NCI-H187 (cell line): ENCODE measurements at places on chromosomes 6 and 20.

DNA sequence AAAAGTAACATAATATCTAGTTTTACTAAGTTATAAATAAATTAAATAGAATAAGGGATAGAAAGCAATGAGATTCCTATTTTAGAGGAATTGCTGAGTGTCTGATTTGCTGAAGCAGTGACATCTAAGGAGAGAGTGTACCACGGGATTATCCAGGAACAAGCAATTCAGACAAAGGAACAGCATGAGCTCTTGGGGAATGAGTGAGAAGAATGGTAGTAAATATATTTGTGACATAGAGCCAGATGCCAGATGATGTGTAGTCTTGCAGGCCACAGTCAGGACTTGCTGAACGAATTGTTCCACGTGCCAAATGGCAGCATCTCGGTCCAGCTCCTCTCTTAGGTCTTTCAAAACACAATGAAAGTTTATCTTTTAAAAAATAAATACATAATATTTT, 339.2 kb downstream of the TENT5A start:
- DNase-seq = no peak

DNA sequence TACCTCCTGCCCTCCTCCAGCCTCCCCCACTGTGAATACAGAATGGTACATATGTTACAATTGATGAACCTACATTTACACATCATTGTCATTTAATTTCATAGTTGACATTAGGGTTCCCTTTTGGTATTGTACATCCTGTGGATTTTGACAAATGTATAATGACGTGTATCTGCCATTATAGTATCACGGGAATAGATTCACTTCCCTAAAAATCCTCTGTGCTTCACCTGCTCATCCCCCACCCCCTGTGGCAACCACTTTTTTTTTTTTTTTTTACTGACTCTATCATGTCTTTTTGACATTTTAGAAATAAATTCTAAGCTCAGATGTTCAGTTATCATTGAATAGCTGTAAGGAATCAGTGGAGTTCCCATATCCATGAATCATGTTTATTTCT, 30.4 kb downstream of the HECA start:
- no peak for DNase-seq

GRCh38 chr20:39489986-39490560, 527.9 kb downstream of the DHX35 start:
- DNase-seq = no peak

DNA sequence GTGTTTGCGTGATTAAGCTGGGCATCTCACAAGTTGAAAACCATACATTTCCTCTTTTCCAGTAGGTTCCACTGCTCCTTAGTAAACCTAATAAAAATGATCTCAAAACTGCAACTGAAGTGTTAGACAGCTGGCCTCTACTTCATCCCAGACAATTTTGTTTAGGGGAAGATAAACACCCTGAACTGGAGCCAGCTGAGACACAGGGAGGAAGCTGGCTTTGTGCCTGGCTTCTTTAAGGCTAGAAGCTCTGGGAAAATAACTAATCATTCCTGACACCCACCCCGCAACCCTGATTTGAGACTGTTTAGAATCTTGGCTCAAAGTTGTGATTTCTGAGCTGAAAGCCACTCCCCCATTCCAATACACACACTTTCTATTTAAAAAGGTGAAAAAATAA, 11.6 kb downstream of the PTPRT start:
- DNase-seq = no peak

DNA sequence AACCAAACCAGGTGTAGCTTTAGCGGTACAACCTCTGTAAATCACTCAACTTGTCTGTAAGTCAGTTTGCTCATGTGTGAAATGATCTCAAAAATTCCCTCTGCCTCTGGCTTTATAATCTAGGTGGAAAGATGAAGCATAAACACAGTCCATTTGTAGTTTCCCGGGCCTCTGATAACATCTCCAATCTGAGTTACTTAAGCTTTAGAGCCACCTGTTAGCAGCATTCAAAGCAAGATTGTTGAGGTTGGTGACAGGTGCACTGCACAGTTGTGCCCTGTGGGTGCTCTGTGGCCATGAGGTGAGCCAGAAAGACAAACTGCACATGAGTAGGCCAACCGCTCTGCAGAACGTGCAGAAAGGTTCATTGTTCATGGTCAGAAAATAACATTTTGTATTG, 53.7 kb downstream of the MOCS1 start:
- DNase-seq = no peak

DNA sequence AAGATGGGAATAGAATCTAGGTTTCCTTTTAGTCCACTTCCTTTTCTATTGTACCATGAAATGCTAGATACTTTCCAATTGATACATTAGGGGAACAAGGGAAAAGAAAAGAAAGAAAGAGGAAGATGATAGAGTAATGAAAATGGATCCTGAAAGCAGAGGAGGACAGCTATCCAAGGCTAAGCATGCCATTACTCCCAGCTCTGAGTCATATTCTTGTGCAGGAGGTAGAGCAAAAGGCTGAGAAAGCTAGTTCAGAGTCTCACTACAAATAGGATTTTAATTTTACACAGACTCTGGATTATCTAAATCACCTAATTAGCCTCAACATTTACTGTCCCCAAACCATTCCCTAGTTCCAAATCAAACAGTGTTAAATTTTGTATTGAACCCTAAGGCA, 23.6 kb downstream of the RWDD2A start:
- no peak for DNase-seq

DNA sequence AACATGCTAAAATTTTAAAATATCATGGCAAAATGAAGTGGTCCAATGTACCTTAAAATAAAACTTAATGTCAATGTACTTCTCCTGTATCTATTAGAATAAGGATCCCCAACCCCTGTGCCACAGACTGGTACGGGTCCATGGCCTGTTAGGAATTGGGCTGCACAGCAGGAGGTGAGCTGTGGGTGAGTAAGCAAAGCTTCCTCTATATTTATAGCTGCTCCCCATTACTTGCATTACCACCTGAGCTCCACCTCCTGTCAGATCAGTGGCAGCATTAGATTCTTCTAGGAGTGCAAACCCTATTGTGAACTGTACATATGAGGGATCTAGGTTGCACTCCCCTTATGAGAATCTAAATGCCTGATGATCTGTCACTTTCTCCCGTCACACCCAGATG, 86.0 kb downstream of the SLC16A10 start:
- no peak for DNase-seq

- no peak for DNase-seq
These were observed 48.2 kb downstream of the PLG start for GRCh38 chr6:160750276-160750689.

DNA sequence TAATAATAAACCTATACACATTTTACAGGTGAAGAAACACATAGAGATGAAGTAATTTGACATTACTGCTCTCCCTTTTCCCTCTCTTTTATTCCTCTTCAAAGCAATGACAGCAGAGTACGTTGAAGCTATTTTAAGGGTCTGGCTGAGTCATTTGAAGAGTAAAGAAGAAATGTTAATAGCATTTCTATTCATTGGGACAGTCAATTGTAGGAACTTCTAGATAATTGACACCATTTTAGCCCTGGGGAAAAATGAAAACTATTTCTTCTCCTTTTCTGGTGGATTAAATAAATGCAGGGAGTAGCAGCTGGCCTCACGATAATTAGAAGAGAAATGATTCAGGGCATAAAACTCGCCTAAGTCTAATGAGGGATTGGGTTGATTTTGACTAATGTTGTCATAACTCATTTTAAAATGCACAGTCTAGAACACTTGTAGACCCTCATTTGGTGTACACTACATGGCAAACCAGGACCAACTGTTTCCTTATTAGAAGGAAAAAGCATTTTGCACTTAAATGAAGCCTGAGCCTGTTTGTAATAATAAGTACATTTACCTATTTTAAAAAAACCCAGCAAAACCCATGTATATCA, 48.1 kb downstream of the RIPOR2 start:
- no peak for DNase-seq

DNA sequence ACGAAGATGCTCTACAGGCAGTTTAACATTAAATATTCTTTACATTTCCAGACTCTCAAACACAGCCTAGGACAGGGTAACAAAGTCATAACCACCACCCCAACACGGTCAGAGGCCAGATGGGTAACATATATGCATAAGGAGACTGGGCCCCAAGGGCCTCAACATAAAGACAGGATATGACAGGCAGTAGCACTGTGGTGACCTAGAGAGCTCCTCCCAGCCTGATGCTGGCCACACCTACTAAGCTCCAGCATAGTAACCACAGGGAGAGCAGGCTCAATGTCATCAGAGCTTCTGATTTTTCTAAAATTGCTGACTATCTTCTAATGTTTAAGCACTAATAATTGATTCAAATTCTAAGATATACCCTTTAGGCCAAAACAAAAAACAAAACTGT, 21.7 kb downstream of the SMLR1 start:
- DNase-seq = no peak

- no peak for DNase-seq
These were observed 144.9 kb downstream of the AIG1 start for GRCh38 chr6:143205585-143205984.

- DNase-seq = no peak
These were observed 8.7 kb upstream of the TBX18 start for GRCh38 chr6:84773133-84773430.

DNA sequence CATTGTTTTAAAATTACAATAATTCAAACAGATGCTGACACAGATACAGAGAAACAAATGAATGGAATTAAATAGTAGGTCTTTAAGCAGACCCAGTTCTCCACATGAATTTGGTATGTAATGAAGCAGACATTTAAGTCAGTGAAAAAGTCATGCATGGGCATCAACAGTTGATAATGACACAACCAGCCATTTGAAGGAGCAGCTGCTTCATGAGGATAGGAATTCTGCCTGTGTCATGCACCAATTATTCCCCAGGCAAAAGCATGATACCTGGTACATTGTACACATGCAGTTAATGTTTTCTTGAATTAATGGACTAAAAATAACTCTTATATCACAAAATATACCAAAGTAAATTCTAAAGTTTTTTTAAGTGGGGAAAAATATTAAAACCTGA, 11.2 kb upstream of the HEY2 start:
- no peak for DNase-seq

DNA sequence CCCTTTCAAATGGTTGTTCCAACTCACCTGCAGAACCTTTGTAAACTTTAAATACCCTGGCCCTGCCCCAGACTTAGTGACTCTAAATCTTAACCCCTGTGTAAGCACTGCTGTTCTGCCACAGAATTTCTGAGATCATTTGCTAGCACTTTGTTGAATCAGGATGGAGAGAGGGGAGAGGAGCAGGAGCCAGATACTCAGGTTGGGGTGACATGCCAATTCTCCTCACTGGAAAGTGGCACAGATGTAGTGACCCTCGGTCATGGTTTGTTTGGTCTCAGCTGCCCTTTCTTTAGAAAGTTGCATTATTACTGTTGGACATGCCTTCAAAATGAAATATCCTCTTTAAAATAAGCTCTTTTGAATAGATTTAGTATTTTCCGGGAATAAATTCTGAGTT, 168.0 kb downstream of the ZFAND3 start:
- no peak for DNase-seq

DNA sequence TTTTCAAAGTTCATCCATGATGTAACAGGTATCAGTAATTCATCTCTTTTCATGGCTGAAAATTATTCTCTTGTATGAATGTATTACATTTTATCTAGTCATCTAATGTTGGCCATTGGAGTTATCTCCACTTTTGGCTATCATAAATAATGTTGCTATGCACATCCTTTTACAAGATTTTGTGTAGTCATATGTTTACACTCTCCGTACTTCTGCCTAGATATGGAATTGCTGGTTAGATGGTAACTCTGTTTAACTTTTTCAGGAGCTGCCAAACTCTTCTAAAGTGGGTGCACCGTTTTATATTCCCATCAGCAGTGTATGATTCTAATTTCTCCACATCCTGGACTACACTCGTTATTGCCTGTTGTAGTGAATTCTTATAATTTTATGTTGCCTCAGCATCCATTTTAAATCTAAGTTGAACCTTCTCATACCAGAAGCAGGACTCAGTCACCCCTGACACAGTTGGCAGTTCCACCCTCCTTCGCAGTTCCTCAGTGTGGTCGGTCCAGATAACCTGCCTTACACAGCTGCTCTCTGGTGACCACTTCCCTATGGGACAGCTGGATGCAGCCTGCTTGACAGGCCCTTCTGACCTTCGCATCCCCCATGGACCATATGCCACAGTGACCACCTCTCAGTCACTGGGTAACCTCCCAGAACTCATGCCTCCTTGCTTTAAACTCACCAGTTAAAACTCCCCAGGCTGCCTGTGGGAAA, 33.9 kb downstream of the KIZ start:
- DNase-seq = no peak

GRCh38 chr20:53636540-53637097, 43.0 kb upstream of the ZNF217 start:
- no peak for DNase-seq

GRCh38 chr6:159989492-159990480, 20.9 kb downstream of the IGF2R start:
- no peak for DNase-seq

GRCh38 chr6:40419377-40419776, 167.8 kb downstream of the LRFN2 start:
- no peak for DNase-seq

- no peak for DNase-seq
These were observed 235.9 kb downstream of the TFAP2C start for GRCh38 chr20:56865055-56865454.

- DNase-seq = no peak
These were observed 43.5 kb downstream of the FOXA2 start for GRCh38 chr20:22540832-22541231.

- DNase-seq = no peak
These were observed 76.7 kb downstream of the RNF182 start for GRCh38 chr6:14001329-14002012.

DNA sequence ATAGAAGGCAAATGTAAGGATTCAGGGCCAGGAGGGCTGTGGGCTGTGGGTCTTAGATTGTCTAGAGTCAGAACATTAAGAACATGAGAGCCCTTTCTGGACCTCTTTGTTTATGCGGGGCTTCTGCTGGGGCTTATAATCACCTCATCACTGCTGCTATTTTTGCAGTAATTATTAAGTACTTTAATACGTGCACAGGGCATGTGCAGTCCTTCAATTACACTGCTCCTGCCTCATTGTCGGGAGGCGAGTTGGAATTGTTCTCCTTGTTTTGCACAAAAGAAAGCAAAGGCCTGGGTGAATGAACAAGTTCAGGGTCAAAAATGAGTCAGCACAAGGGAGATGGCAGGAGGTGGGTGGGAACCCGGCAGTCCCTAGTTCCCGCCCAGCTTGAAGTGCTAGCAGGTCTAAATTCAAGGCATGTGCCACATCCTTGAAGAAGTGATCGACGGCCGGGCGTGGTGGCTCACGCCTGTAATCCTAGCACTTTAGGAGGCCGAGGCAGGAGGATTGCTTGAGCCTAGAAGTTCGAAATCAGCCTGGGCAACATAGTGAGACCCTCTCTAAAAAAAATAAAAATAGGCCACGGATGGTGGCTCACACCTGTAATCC, 34.4 kb upstream of the PTPN1 start:
- no peak for DNase-seq

- DNase-seq = no peak
These were observed 145.7 kb upstream of the PHACTR3 start for GRCh38 chr20:59458645-59459044.
